Heart right ventricle (tissue), 16 donors: ENCODE measurements at places on chromosomes 13 and 19. TPM values are rescaled to one million over a fixed set of nuclear protein-coding genes. Genes with fewer than 3 reads are reported as not detected.

Gene MLLT1
- 34.3 TPM for total RNA-seq

GRCh38 chr13:76129305-76130000 is 493.3 kb downstream of the LMO7 start:
- DNase-seq: no peak

Gene FLT1
- 38.0 TPM for total RNA-seq

DNA sequence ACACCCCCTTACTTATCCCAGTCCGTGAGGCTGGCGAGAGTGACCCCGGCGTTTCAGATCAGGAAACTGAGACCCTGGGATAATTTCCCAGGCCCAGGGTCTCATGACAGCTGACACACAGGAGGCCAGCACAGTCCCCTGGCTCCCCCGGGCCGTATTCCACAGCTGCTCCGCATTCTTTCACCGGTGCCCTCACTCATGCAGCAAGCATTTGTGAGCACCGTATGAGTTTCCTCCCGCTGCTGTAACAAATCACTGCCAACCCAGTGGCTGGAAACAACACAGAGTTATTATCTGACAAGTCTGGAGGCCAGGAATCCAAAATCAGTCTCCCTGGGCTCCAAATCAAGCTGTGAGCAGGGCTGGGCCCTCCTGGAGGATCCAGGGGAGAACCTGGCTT is 21.3 kb downstream of the GADD45B start:
- DNase-seq: no peak

DNA sequence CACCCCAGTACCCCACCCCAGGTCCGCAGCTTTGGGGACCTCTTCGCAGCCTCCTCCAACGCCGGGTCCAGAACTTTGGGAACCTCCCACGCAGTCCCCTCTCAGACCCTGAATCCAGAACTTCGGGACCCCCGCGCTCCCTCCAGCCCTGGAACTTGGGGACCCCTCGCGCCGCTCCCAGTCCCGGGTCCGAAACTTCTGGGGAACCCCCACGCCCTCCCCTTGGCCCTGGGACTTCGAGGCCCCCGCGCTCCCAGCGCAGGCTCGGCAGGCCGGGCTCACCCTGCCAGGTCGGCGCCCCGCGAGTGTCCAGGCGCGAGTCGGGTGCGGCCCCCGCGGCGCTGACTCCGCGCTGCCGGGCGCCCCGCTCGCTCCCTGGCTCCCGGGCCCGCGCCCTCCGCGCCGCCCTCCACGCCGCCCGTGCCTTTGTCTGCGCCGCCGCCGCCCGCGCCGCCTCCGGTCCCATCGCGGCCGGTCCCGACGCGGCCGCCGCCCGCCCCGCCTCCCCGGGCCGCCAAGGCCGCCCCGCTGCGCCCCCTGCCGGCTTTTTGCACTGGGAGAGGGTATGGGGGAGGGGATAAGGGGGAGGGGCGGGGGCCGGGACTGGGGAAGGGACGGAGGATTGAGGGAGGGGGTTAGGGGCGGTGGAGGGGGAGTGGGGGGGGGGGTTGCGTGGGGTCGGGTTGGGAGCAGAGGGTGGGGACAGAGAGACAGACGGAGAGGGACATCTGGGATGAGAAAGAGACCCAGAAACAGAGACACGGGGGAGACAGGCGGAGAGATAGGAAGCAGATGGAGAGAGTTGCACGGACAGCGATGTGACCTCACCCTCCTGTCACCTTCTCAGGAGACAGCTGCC is at the start of gene HOMER3:
HOMER3 (minus strand) TSS at position 449 of the 859 bp plus-strand sequence. CDS start 2,235 bp downstream, outside the sequence.
- peak; percentile 88 for DNase-seq

- DNase-seq: no peak
Observed at GRCh38 chr13:96020155-96020575, 33.0 kb downstream of the UGGT2 start.

Gene PBX4
- total RNA-seq: 0.25 TPM

Gene CYP2A6
- total RNA-seq: not detected

GRCh38 chr19:46766569-46767317 is 20.5 kb upstream of the STRN4 start:
- DNase-seq: no peak

DNA sequence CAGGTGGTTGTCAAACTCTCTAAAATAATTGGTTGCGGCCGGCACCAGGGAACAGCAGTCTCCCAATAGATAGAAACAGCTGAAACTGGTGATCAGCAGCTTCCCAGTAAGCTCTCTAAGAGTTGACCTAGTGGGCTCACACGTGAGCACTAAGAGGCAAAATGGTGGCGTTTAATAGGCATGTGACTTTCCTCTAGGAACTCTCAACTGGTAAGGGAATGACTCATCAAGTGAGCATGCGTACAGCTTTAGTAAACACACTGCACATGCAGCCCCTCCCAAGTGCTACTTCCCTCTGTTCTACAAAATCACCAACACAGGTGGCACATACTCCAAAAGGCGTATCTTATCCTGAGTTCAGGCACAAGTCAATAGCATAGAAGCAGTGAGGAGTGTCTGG is 41.7 kb downstream of the TNFSF11 start:
- no peak for DNase-seq

DNA sequence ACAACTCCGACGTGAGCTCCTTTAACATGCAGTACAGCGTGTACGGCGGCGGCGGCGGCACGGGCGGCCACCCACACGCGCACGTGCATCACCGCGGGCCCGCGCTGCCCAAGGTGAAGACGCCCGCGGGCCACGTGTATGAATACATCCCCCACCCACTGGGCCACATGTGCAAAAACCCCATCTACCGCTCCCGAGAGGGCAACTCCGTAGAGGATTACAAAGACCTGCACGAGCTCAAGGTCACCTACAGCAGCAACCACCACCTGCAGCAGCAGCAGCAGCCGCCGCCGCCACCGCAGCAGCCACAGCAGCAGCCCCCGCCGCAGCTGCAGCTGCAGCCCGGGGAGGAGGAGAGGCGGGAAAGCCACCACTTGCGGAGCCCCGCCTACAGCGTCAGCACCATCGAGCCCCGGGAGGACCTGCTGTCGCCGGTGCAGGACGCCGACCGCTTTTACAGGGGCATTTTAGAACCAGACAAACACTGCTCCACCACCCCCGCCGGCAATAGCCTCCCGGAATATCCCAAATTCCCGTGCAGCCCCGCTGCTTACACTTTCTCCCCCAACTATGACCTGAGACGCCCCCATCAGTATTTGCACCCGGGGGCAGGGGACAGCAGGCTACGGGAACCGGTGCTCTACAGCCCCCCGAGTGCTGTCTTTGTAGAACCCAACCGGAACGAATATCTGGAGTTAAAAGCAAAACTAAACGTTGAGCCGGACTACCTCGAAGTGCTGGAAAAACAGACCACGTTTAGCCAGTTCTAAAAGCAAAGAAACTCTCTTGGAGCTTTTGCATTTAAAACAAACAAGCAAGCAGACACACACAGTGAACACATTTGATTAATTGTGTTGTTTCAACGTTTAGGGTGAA is 6.6 kb downstream of the SLITRK5 start:
- DNase-seq: no peak

DNA sequence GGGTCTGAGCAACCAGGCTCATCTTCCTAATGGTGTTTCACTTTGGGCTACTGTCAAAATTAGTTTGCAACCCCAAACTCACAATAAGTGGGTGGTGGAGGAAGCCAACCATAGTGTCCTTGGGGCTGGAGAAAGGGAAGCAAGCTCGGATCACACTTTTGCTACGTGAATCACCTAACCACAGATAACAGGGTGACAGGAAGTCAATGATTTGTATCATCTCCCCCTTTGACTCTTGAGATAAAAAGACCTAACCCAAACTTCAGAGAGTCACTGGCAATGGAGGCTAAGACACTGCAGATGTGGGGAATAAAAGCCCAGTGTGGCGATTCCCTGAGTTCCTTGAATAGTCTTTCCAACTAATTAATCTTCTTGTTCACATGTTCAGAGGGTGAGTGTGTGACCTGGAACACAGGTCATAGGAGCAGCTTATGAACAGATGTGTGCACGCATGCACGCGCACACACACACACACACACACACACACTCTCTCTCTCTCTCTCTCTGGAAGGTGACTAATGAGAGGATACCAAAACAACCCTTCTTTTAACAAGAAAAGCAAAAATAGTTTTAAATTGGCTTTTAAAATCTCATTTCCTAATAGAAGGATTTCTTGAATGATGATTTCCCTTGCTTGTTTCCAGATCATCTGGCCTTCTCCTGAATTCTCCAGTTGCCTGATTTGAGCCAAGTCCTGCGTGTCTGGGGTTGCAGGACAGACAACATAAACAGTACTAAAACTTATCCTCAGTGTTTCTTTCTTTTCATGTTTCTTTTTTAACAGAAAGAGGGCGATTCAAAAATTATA is 21.2 kb upstream of the DOCK9 start:
- DNase-seq: no peak

DNA sequence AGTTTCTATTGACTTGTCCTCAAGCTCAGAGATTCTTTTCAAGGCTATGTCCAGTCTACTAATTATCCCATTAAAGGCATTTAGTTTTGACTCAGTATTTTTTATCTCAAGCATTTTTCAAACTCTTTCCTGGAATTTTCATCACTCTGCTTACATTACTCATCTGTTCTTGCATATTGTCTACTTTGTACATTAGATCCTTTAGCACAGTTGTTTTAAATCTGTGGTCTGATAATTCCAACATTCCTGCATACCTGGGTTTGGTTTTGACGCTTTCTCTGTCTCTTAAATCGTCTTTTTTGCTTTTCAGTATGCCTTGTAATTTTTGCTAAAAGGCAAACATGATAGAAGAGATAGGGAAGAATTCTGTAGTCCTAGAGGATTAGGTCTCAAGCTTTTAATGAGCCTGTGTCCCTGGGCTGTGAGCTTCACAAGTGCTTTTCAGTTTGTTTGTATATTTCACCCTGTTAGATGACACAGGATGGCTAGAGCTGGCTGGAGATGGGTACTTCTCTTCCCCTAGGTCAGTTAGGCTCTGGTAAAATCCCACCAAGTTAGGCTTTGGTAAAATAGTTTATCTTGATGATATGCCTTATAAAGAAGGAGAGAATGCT is 46.1 kb upstream of the GPC6 start:
- no peak for DNase-seq
